ENCODE measurements at places on chromosomes 6 and 20. TPM values are rescaled to one million over a fixed set of nuclear protein-coding genes. Genes with fewer than 3 reads are reported as not detected.

The LINC00237 gene
- total RNA-seq, result not detected

The RNF182 gene
- total RNA-seq, result not detected

The HRH3 gene
- not detected for total RNA-seq

GRCh38 chr6:108492131-108492766 lies 68.5 kb upstream of the FOXO3 start:
- DNase-seq, result no peak

- no peak for DNase-seq
Measured at GRCh38 chr20:41938353-41938752, 320.2 kb upstream of the CHD6 start.

DNA sequence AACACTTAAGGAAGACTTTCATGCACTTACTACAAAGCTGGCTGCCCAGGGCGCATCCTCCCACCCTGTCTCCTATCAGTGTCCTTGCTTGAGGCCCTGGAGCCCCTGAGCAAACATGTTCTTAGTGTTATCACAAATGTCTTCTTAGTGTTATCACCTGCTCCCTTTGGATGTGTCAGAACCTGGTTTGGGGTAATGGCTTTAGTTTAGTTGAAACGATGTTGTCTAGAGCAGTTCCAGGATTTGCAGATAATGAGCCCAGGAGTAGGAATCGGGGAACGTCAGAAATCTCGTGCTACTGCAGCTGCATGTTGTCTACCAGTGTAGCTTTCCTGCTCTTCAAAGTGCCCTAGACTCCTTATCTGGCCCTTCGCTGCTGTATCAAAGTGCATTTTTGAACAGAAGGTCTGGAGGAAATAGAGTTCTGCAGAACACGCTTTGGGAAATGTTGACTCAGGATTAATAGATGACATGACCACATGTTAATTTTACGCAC lies 69.6 kb downstream of the PHACTR2 start:
- no peak for DNase-seq

- no peak for DNase-seq
Measured at GRCh38 chr20:36736451-36737182, 9.3 kb downstream of the NDRG3 start.

GRCh38 chr6:153966001-153966400 lies 73.0 kb upstream of the OPRM1 start:
- no peak for DNase-seq

- no peak for DNase-seq
Measured at GRCh38 chr6:110482774-110483400, 6.5 kb upstream of the SLC22A16 start.

DNA sequence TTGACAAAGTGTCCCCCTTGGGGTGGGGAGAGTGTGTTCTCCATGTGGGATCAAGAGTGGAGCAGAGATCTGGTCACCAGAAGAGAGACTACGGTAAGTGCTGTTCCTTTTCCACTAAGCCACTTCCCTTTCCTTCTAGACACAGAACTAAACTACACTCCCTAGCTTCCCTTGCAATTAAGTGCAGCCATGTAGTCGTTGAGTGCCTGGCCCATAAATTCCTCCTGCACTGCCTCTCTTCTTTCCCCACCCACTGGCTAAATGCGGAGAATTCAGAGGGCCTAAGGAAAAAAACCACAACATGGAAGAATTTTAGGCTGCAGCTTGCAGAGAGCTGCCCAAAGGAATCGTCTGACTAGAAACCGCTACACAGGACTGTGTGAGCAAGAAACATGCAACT lies 1.5 kb downstream of the WDR27 start:
- no peak for DNase-seq

GRCh38 chr6:98067375-98067774 lies 767.0 kb upstream of the POU3F2 start:
- DNase-seq, result no peak

Measured in right cardiac atrium (tissue), 5 donors.